ENCODE measurements at places on chromosomes 3 and 15.
A peak's percentile ranks its signal among the peaks of the same experiment; 100 is the strongest.

- no peak for DNase-seq
These were observed 415.2 kb downstream of the RAP2B start for GRCh38 chr3:153577059-153577736.

- DNase-seq, result no peak
These were observed 9.1 kb upstream of the SYN2 start for GRCh38 chr3:11995120-11995519.

DNA sequence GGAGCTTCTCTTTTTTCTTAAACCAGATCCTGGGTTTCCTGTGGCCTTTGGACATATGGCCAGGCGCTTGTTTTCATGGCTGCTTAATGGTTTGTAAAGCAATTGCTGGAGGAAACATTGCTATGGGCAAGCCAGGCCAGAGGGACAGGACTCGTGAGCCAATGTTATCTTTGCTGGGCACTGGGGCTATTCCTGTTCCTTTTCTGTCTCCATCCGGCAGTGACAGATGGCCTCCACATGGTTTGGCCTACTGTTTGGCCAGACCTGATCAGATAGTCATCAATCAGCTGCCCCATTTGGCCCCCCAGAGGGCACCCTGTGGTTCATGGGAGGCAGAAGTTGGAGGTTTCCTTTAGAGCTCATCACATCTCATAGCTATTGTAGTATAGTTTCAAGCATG is 326.1 kb upstream of the ROPN1 start:
- no peak for DNase-seq

DNA sequence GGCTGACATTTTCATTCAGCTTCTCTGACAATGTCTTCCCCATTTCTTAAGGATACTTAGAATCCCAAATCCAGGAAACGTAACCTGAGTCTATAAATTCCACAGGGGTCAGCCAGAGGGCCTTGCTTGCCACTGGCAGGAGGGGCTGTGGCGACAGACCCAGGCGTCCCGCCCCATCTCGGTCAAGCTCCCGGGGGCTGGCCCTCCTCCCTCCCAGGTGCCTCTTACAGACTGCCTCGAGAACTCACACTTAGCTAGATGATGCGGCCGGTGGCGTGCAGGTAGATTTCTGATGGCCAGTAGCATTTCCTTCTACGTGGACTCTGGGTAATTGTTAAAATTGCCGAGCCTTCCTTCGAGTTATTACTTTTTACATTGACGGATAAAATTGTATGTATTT is 172.5 kb downstream of the NSMCE3 start:
- no peak for DNase-seq

DNA sequence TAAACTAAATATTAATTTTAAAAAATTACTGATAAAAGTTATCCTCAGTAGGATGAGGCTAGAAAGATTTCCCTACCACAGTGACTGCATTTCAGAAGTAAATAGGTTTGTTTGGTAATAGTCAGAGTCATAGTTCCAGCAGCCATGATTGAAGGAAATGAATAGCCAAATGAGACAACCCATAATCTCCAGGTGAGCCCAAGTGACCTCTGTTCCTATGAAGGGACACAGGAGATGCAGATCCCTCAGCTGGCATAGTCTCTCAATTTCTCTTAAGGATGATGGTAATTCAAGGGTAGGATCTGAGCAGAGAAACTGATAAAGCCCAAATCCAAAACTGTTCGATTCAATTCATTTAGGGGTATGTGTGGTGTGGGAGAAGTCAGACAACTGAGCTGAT is 461.8 kb downstream of the RAP2B start:
- no peak for DNase-seq

GRCh38 chr3:157692468-157692867 is 189.3 kb upstream of the VEPH1 start:
- no peak for DNase-seq

DNA sequence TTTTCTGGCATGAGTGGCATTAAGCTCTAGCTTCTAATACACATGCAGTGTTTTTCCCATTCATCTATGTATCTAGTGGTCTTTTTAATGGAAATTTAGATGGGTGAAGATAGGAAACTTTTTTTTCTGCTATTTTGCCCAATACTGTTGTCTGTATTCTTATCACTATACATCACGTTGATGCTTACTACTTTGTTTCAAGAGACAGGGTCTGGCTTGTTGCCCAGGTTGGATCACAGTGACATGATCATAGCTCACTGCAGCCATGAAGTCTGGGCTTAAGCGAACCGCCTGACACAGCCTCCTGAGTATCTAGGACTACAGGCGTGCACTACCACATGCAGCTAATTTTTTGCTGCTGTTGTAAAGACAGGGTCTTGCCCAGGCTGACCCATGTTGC is 84.6 kb downstream of the PEAK1 start:
- no peak for DNase-seq

GRCh38 chr3:10384541-10385360 is 63.8 kb upstream of the SEC13 start:
- no peak for DNase-seq

GRCh38 chr3:12957824-12958792 is 115.1 kb downstream of the IQSEC1 start:
- DNase-seq, result no peak

DNA sequence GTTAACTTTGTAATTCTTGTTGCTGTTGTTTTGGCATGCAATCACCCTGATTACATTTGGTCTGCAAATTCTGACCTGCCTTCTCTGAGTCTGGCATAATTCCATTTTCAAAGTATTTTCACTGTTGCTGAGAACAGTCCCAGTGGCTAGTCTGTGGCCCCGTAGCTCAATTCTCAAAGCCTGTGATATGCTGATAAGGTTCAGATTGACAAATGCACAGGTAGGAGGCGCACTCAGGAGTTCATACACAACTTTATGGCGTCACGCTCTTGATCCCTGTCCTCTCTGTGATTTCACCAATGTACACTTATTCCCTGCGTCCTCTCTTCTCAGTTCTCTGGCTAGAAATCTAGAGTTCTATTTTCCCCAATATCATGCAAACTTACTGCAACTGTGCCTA is 376.6 kb upstream of the SLCO3A1 start:
- no peak for DNase-seq

GRCh38 chr3:65967451-65967850 is 71.3 kb downstream of the MAGI1 start:
- DNase-seq, result no peak

DNA sequence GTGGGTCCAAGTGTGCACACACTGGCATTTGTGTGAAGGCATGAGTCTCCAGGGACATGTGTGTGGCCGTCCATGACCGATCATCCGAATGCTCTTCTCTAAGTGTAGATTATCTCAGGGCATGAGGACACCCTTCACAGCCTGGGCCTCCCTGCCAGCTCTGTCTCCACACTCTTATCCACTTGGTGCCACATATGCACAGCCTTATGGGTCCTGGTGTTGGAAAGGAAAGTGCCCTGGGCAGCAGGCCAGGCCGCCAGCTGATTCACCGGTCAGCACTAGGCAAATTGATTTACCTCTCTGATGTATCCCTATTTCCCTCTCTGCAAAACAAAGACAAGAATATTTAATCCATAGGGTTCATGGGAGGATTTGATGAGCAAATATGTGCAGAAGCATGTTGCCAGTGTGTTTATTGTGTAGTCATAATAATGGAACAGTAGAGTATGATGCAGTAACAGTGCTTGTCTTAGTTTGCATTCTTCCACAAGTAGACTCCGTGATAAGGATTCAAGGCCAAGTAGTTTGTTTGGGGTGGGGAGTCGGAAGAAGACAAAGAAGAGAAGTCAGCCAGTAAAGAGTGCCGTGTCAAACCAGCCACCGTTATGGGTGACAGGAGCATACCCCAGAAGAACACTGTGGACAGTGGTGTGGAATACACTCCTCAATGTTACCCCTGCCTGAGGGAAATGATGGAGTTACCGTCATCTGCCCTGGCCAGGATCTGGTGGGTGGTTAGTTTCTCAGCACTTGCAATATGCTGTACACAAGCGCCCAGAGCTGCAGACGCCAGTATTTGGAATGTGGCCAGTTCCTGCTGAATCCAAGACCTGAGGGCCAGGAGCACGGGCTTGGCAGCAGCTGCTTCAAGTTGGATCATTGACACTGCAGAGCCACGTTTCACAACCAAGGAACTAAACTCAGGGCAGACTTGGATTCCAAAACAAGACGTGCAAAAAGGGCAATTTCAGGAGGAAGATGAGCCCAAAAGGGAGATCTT is 85.1 kb downstream of the MTHFS start:
- no peak for DNase-seq

- no peak for DNase-seq
These were observed 35.0 kb downstream of the ST6GAL1 start for GRCh38 chr3:186965141-186965879.

GRCh38 chr3:12308517-12308916 is 19.6 kb downstream of the PPARG start:
- peak; percentile 68 for DNase-seq

DNA sequence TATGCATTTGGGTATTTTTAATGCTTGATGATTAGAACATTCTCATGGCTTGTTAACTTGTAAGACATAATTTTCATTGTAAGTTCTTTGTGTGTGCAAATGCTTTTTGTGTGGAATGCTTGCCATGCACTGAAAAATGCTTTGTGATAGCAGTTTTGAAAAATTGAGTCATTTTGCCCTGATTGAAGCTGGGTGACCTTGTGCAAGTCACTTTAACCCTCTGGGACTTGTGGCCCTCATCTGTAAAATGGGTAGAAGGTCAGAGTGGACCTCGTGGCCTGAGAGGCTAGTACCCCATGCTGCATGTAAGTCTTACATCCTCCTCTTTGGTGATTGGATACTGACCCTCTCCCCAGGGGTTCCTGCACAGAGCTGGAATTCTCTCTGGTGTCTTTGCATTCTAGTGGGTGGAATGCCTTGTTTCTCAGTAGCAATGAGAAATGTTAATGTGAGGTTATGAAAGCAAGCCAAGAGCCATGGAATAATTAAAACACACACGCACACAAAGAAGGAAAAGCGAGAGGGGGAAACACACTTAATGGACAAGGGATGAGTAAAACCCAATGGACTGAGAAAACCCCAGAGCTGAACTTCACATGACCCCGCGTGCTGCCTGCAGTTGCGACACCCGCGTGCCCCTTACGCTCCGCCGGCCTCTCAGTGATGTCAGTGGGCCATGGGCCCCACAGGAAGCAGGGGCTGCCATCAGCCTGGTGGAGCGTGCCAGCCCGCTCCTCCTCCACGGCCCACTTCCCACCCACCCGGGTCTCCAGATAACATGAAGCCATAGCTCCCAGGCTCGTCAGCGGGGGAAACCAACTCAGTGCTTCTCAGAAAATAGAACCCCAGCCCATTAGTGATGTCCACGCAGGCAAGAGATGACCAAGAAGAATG is 44.0 kb downstream of the SMAD3 start:
- peak; percentile 95 for DNase-seq

- no peak for DNase-seq
These were observed 161.8 kb downstream of the CBLB start for GRCh38 chr3:105707009-105707408.

GRCh38 chr3:53748512-53749271 is 97.5 kb downstream of the CHDH start:
- DNase-seq, result no peak

DNA sequence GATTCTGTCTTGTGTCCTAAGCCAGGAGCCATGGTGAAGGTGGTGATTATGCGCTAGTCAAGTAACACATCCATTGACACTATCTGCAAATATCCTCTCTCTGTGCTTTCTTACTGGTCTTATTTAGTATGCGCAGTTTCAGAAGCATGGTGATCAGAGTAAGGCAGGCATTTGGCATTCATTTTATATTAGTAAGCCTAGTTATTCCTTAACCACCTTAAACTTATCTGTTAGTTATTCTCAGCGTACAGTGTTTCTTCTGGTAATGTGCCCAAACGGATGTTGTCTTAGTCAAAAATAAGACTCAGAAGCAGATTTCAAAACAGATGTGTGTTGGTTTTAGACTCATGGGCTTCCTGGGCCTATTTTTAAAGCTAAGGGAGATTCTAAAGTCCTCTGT is 329.2 kb downstream of the GRM7 start:
- DNase-seq, result no peak

DNA sequence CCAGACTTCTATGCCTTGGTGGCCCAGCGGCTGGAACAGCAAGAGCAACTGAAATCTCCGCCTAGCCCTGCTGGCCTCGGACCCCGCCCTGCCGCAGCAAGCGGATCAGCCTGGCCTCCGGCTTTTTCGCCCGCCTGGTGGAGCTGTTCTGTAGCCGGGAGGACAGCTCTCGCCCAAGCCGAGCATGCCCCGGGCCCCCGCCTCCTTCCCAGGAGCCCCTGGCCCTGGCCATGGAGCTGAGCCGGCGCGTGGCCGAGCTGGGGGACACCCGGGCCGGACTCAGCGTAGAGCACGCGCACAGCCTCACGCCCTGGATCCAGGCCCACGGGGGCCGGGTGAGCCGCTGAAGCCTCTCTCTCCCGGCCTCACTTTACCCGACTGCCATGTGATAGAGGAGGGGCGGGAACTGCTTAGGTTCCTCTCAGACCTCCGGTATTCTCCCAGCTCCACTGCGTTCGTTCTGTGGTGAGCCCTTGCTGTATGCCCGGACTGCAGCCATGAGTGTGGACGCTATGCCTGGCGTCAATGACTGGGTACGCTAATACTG is 24.1 kb upstream of the MRPL3 start:
- DNase-seq, result peak; percentile 22

DNA sequence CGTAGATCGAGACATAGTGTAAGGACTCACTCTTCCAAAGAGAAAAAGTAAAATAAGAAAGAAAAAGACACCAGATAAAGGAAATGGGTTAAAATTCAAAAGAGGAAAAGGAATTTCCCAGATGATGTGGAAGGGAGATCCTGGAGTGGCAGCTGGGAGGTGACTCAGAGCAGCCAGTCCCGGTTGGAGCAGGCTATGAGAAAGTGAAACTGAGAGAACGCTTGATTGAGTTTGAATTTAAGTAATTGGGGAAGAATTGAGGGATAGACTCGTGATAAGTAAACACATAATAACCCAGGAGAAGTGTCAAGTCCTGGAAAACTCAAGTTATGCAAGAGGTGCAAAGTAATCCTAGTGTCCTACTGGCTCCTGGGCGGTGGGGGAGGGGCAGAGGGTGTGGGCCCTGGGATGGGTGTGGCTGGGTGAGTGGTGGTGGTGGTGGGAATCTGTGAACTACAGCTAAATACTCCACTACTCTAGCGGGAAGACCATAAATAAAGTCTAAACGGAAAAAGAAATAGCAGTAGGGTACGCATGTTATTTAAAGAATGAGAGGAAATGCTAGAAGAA is 1.2 kb downstream of the PRR20G start:
- no peak for DNase-seq

DNA sequence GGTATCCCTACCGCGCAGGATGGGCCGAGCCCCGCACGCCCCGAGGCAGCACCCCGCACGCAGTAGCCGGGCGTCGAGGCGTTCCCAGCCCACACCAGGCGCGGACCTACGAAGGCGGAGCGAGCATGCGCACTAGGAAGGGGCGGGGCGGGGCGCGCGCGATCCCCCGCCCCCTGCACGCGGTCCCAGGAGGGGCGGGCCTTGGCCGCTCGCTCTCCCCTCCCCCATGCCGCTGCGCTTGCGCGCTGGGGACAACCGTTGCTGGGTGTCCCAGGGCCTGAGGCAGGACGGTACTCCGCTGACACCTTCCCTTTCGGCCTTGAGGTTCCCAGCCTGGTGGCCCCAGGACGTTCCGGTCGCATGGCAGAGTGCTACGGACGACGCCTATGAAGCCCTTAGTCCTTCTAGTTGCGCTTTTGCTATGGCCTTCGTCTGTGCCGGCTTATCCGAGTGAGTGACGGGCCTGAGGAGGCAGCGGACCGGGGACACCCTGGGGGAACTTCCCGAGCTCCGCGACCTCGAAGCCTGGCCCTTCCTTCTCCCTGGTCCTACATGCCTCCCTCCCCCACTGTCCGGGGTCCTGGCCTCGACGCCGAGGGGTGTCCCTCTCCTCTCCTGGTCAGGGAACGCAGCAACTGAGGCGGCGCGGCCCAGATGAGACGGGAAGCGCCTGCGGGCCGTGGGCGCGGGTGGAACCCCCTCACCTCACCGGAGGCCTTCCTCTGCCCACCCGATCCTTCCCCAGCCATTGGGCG is at the start of gene SPESP1:
Gene SPESP1 (plus strand): TSS at position 258 of the 755 bp plus-strand sequence. CDS start 129 bp downstream, at position 387.
- DNase-seq, result peak; percentile 13
